Effector memory CD4-positive, alpha-beta T cell (primary cell): ENCODE measurements at places on chromosomes 3 and 15.

- no peak for DNase-seq
Measured at GRCh38 chr3:47225310-47225906, 57.2 kb downstream of the KIF9 start.

GRCh38 chr3:56864090-56864489 lies 62.3 kb upstream of the ARHGEF3 start:
- no peak for DNase-seq

- DNase-seq, result no peak
Measured at GRCh38 chr15:100292010-100292409, 49.8 kb downstream of the ADAMTS17 start.

GRCh38 chr3:16550676-16551341 lies 37.3 kb upstream of the RFTN1 start:
- DNase-seq, result peak; percentile 38

DNA sequence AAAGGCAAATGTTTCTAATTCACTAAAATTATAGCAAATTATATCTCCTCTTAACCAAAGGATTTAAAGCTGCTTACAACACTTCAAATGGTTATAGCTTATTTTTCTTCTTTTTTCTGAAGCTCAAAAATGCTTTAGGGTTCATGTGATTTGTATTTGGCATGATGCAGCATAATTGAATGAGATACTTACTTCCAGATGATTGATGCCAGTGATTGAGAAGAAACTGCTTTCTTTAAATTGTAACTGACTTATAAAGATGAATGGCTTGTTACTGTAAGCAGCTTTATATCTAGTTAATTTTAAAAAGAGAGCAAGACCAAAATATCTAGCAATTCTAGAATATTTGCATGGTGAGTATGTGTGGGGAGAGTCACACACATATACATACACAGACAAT lies 270.7 kb upstream of the THRB start:
- no peak for DNase-seq

DNA sequence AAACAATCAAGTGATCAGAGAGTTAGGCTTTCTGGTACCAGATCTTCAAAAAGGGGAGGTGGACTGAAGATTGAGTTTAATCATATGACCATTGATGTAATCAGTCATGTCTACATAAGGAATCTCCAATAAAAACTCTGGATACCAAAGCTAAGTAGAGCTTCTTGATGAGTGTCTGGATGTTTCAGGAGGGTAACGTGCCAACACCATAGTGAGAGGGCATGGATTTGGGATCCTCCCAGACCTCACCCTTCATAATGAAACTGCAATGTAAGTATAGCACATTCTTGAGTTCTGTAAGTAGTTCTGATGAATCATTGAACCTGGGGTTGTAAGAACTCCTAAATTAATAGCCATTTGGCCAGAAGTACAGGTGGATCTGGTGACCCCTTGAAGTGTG lies 21.3 kb downstream of the PGPEP1L start:
- DNase-seq, result no peak

- no peak for DNase-seq
Measured at GRCh38 chr3:138184994-138185393, 2.1 kb upstream of the ARMC8 start.

- no peak for DNase-seq
Measured at GRCh38 chr15:20353966-20354883, 187.4 kb downstream of the GOLGA6L6 start.

- no peak for DNase-seq
Measured at GRCh38 chr3:47149339-47149933, 14.5 kb downstream of the SETD2 start.

DNA sequence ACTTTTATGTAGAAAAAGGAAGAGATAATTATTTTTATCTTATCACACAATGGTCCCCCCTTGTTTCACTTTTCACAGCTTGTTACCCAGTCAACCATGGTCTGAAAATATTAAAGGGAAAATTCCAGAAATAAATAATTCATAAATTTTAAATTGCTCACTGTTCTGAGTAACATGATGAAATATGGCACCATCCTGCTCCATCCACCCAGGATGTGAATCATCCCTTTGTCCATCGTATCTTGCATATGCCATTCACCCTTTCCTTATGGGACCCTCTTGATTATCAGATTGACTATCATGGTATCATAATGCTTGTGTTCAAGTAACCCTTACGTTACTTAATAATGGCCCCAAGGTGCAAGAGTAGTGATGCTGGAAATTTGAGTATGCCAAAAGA lies 43.7 kb downstream of the ANKRD28 start:
- DNase-seq, result no peak

- no peak for DNase-seq
Measured at GRCh38 chr3:118734664-118735063, 300.0 kb downstream of the IGSF11 start.

DNA sequence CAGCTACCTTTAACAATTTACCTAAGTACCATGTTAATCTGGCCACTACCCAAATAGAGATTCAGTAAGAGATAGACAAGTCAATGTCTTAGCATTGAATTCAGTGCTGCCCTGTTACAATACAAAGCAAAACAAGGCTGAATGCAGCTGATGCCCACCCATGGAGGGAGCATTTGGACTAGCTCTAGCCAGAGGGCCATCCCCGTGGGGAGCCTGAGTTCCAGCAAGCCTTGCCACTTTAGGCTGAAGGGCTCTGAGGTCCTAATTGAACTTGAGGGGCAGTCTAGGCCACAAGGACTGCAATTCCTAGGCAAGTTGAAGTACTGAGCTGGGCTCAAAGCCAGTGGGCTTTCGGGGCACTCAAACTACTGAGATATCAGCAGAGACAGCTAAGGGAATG lies 265.9 kb downstream of the EFHB start:
- no peak for DNase-seq

GRCh38 chr15:67920524-67921240 lies 80.8 kb upstream of the RNU6-1 start:
- no peak for DNase-seq

GRCh38 chr3:129045675-129046036 lies 14.9 kb upstream of the GP9 start:
- peak; percentile 13 for DNase-seq

- DNase-seq, result no peak
Measured at GRCh38 chr3:51679318-51679717, 8.3 kb downstream of the TEX264 start.

DNA sequence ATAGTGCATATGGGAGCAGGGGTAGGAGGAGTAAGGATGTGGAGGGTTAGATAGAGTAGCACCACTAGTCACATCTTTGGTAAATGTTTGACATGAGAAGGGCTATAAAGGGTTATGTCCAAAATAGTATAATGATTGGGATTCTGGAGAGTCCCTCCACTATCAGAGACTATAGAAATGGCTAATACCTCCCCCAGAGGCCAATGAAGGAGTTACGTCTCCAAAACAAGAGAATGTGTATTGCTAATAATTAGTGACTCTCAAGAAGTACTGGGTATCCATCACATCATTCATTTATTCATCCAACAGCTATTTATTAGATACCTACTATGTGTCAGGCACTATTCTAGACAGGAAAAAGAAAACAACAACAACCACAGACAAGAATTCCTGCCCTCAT lies 203.7 kb upstream of the UMPS start:
- DNase-seq, result no peak

DNA sequence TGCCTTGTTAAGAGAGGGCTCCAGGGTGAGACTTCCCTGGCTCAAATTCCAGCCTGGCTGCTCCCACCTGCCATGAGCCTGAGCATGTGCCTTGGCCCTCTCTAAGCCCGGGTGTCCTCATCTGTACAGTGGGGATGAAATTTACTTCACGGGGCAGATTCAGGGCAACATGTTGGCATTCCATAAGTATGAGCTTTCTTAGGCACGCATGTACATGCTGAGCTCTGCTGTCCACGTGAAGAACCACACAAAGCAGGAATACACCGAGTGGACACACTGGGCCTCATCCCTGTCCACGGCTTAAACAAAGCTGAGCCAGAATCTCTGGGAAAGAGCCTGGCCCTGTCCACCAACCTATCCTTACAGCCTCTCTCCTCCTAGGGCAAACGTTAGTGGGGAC lies 167.4 kb downstream of the OSBPL10 start:
- no peak for DNase-seq

DNA sequence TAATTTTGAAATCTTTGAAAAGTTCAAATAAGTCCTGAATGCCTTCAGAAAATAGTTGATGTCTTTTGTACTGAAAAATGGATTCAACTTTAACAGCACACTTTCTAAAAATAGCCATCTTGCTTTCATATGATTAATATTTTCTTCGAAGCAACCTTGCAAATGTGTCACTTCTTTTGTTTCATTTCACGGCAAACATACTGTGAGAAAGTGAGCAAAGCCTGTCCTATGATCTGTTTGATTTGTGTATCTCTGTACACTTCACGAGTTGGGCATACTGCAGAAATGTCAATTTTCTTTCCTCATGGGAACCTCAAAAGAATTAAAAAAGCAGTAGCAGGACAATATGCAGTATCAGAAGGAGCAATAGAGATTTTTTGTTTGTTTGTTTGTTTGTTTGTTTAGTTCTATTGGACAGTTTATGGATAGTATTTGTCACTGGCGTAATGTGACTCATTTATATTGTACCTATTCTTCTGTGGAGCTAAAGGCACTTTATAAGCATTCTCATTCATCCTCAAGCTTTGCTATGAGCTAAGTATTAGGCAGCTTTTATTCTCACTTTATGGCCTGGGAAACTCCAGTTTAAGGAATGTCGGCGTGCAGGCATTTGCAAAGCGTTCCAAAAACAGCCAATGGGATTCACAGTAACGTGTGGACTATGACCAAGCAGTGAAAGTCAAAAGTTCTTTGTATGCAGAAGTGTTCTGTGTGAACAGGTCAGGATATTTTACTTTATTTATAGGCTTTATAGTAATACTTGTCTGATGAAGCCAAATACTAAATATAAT lies 572.0 kb downstream of the NAALADL2 start:
- no peak for DNase-seq

GRCh38 chr15:59688423-59688781 lies 718 bp downstream of the BNIP2 start:
- DNase-seq, result no peak

DNA sequence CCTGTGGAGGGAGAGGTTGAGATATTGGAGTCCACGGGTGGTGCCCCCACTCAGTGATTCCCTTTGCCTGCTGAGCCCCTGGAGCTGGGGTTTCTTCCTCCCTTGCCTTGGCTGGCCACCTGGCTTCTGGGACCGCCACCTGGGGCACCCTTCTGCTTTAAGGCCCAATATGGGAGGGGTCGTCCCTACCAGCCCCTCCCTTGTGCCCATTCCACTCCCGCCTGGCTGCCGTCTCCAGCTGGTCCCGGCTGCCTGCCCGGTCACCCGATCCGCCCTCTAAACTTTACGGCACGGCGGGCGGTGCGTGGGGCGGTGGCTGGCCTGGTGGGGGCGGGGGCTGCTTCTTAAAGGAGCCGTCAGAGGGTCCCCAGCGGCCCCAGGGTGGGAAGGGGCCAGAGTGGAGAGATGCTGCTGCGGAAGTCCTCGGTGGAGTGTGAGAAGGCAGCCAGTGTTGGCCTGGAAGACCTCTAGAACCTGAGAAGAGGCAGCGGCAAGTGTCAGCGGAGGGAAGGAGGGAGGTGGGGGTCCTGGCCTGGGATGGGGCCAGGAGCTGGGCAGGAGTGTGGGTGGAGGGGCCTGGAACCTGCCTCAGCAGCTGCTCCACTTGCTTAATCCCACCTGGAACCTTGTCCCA lies 1.6 kb upstream of the SEMA3B start:
- DNase-seq, result no peak

DNA sequence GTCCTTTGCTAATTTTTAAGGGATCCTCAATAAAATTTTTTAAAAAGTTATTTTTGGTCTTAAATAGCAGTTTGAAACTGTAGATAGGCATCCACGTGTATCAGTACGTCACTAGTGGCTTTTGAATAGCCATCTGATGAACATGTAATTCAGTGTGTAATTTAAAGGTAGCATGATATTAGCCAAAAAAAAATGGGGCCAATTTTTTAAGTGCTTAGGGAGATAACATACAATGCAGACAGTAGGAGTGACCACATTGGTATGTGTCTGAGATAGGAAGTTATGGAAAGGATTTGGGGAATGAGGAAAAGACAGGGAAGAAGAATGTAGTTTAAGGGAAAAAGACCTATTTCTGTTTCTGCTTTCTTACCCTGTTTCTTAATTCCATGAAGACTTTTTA lies 2.5 kb downstream of the AP4E1 start:
- DNase-seq, result no peak
